Stimulated activated CD4-positive, alpha-beta T cell treated with anti-CD3 and anti-CD28 coated beads, TNF-alpha, amount 100 ng/mL, for 4 hours (primary cell): ENCODE measurements at places on chromosomes 7 and 10.

DNA sequence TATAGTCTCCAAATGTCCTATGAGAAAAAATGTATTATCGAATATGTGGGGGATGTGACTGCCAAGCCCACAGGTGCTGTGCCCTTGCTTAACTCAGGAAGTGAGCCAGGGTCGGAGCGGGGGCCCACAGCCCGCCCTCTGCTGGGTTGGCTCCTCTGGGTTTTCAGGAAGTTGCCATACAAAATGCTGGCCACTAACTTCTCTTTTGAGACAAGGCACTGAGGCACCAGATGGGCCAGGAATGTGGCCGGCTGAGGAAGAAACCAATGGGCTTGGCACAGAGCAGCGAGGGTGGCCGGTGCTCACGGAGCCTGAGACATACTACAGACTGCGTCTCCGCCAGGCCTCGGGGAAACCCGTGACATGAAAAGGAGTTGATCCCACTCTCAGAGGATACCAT is 58.9 kb downstream of the FAM53B start:
- DNase-seq = no peak

- no peak for DNase-seq
These were observed 822.0 kb downstream of the TNS3 start for GRCh38 chr7:46759711-46760480.

DNA sequence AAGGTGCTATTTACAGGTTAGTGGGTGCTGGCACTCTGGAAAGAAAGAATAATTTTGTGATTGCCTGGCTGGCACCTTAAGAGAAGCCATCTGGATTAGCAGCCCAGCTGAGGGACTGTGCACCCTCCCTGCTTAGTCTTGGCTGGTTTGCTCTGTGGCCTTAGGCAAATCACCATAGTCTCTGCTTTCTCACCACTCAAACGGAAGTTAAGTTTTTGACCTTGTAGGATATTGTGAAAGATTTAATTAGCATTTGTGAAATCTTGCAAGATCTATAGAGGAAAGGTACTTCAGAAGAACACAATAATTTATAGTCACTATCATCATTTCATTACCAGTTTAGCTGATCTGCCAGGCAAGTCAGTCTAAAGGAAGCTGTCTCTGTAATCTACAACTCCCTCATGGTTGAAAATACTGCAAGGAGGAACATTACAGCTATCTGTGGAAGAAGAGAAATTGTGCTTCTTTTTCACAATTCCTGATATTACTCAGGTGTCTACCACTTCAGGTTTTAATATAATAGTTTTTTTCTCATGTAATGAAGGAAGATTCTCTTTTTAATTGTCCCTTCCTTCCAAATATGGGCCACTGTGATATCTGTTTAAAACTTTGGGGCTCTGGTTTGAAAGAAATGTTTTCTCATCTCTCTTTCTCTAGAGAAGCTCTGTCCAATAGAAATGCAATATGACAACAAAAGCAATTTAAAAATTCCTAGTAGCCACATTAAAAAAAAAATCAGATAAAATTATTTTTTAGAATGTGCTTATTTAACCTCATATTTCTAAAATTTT is 219.6 kb downstream of the PTEN start:
- no peak for DNase-seq

GRCh38 chr7:50062951-50063350 is 30.1 kb downstream of the ZPBP start:
- no peak for DNase-seq

DNA sequence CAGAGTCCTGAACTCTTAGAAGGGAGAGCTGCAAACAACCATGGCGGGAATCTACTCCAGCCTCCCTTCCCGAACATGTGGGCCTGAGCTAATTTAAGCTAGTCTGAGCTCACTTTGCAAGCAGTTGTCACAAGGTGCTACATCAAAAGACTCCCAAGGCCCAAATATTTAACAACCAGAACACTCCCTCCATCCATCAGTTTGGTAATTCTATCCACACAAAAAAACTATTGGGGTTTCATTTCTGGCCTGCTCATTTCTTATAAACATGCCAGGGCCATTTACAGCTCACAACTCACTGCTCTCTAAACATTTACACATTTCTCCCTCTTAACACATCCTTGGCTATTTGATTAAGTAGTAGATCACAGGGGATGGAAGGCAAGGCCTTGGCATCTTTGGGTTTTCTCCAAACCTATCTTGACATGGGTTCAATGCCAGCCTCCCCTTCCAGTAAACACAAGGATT is 263.4 kb downstream of the KCNMA1 start:
- DNase-seq = no peak

GRCh38 chr7:30510124-30511075 is 5.8 kb upstream of the GGCT start:
- DNase-seq = no peak

- no peak for DNase-seq
These were observed 18.5 kb upstream of the SERPINE1 start for GRCh38 chr7:101108330-101108857.

DNA sequence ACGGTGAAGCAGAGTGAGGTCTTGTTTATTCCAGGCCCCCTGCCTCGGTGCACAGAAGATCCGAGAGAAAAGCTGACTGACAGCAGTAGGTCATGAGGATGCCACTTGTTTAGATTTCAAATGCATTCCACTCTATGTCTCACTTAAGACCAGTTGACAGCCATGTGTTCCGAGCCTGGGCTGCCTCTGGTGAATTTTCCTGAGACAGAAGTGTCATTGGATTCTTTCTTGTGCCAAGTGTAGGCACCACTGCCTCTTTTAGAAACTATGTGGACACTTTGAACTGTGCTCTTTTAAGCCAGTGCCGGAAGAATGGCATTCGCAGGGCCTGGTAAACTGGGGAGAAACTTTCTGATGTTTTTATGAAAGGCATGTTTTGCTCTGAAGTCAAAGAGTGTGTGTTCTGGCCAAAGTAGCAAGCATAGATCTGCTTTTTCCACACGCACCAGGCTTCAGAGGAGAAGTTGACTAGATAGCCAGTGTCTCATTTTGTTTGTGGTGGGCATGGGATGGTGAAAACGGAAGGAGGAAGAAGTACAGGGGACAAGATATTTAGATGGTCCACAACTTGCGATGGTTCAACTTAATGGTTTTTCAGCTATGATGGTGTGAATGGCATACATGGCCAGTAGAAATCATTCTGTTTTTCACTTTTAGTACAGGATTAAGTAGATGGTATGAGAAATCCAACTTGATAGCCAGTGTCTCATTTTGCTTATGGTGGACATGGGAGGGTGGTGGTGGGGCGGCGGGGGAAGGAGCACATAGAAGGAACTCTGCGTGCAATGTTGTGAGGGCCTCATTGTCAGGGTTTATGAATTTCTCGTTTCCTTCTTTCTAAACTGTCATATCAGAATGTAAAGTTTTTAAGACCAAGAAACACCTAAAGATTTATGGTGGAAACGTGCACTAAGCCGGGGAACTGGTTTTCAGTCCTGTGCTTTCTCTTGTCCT is 41.5 kb downstream of the CYP17A1 start:
- DNase-seq = no peak

DNA sequence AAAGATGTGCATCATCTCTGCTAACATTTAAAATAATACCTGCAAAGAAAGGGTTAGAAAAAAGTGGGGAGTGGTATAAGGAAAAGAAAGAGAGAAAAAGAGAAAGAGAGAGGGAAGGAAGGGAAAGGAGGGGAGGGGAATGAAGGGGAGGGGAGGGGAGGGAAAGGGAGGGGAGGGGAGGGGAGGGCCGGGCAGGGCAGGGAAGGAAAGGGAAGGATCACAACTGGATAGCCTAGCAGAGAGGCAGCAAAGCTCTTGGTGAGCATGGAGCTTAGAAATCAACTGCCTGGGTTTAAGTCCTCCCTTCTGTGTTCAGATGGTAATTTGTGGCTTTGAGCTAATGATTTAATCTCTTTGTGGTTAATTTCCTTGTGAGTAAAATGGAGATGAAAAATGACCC is 5.4 kb upstream of the FAM237B start:
- no peak for DNase-seq

DNA sequence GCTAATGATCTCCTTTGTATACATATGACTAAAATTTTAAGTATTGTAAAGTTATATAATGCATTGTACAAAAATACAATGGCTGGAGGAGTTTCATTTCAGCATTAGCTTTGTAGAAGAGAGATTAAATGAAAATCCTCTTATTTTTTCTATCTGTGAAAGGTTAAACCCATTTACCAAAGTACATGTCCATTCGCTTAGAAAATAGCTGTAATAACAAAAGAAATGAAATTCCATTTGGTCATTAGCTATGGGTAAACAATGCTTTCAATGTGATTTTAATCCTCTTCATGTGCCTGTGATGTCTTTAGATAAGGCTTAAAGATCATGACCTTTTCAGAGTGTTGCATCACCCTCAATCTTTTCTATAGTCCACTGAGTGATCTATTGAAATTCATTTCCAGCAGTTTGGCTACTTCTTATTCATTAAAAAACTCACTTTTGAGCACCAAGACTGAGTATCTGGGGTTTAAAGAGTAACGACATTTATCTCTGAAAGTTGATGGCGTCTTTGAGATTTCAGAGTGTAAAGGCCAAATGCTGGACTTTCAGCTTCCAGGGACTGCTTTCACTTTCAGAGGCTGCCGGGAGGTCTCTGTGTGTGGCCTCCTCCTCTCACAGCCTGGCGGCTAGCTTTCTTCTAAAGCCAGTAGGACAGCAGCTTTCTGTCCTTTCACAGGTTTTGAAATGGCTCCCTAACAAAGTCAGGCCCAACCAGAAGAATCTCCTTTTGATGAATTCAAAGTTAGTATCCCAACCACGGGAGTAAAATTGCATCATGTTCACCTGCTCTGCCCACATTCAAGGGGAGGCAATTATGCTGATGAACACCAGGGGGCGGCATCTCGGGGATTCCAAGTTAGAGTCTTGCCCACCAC is 701.4 kb upstream of the COBL start:
- DNase-seq = no peak
